ENCODE measurements at places on chromosomes 16 and 17.

DNA sequence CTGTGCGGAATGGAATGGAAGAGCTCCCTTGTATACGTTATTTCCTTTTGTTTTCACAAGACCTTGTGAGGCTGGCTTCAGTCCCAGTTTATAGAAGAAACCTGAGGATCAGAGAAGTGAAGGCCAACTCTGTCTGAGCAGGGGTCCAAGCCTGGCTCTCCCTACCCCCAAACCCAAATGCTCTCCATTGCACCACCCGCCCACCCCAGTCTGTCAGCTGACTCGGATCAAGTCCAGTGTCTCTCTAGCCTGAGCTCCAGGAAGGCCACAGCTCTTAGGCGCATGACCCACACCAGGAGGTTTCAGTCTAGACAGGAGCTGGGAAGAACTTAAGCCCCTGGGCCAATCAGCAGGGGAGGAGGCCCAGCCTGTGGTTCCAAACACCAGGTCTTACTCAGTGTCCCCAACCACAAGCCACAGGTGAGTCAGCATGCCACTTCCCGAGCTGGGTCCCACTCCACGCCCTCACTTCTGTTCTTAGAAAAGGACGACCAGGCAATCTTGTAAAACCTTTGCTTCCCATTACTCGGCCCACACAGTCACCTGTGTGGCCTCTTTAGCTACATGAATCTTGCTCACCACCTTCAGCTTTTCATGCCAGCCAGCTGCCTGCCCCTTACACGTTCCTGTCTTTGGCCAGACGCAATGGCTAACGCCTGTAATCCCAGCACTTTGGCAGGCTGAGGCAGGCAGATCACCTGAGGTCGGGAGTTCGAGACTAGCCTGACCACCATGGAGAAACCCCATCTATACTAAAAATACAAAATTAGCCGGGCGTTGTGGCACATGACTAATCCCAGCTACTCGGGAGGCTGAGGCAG lies 27.8 kb downstream of the TK2 start:
- no peak overlapping the region for H3K4me3 ChIP-seq
- peaks cover 14% of the 10 kb centered on the region for H3K36me3 ChIP-seq
- DNase-seq: no peak
- H3K27me3 ChIP-seq: no peaks in the 10 kb centered on the region

- peaks cover 20% of the 10 kb centered on the region for H3K27me3 ChIP-seq
- H3K4me1 ChIP-seq: peaks cover 10% of the 10 kb centered on the region
- H3K27ac ChIP-seq: no peak overlapping the region
- DNase-seq: no peak
Observed at GRCh38 chr17:48012654-48013053, 24.9 kb downstream of the COPZ2 start.

DNA sequence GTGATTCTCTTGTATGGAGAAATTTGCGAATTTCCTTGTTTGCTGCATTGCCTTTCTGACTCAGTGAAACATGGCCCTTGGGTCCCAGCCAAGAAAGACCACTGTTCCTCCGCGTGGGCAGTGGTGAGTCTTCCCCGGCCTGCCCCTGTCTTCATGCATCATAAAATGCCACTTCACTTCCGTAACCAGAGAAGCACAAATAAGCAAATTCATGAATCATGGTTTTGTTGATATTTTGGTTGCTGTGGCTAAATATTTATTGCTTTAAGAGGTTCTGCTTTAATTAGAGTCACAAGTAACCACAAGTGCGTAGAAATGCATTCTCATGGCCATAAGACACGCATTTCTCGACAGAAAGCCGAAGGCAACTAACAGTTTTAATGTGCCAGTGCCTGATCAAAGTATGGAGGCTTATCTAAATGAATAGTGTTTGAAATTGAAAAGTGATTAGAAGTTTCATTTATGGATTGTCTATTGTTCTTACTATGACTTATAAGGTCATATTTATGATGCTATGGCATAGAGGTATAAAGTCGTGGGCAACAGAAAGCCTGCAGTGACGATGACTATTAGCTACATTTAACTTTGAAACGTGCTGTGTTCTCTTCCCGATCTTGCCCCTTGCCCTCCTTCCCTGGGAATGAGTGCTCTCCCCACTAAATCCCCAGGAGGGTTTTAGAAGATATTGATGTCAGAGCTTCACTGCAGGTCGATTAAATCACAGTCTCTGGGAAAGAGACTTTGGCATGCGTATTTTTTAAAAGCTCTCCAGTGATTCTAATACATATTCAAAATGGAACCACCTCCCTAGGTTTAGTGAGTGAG lies 76.0 kb downstream of the WIPI1 start:
- H3K27me3 ChIP-seq: no peaks in the 10 kb centered on the region
- H3K36me3 ChIP-seq: no peaks in the 10 kb centered on the region
- no peak overlapping the region for H3K27ac ChIP-seq
- no peak for DNase-seq
- no peak overlapping the region for H3K4me3 ChIP-seq

- peaks cover 12% of the 10 kb centered on the region for H3K4me1 ChIP-seq
- DNase-seq: no peak
- H3K27ac ChIP-seq: no peak overlapping the region
- H3K27me3 ChIP-seq: peaks cover 68% of the 10 kb centered on the region
- peak overlapping the region; percentile 68 for H3K4me3 ChIP-seq
Observed at GRCh38 chr17:49132317-49132698, 261 bp upstream of the B4GALNT2 start.

DNA sequence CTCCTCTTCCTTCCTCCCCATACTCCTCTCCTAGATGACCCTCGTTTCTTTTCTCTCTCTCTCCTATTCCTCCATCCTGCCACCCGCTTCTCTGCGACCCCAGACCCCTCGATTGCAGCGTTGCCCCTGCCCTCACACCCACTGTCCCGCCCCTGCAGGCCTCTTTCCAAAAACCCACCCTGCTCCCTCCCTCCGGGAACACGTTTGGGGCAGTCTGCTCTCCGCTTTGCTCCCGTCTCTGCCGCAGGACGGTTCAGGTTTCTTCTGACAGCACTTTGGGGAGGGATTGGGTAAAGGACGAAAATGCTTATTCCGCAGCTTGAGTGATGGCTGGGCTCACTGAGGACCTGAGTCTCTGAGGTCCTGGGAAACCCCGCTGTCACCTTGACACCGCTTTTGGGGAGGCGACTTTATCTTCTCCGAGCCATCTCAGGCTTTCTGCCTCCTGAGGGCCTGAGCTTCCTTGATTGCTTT lies 690 bp downstream of the NDE1 start:
- no peaks in the 10 kb centered on the region for H3K27me3 ChIP-seq
- H3K27ac ChIP-seq: peak overlapping the region; percentile 97
- no peak for DNase-seq
- H3K4me1 ChIP-seq: peaks cover 27% of the 10 kb centered on the region

Data from osteocyte (in vitro differentiated cells).